ENCODE measurements at places on chromosomes 3 and 15. TPM values are rescaled to one million over a fixed set of nuclear protein-coding genes. Genes with fewer than 3 reads are reported as not detected.

DNA sequence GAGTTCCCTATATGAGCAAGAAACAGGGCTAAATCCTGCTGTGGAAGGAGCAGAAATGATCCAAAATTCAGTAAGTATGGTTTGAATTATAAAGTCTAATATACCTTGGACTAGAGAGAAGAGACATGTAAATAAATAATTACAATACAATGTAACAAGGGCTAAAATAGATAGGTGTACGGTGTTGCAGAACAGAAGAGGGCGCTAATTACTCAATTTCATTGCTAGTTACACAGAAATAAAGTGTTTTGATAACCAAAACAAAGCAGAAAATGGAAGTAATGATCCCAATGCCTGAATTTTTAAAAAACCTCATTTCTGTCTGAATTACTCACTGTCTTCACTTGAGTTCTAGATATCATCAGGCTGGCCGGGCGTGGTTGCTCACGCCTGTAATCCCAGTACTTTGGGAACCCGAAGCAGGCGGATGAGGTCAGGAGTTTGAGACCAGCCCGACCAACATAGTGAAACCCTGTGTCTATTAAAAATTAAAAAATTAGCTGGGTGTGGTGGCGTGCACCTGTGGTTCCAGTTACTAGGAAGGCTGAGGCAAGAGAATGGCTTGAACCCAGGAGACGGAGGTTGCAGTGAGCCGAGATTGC is 8.3 kb upstream of the PLCH1 start:
- no peak for DNase-seq
- peaks cover 11% of the 10 kb centered on the region for H3K4me1 ChIP-seq
- no peak overlapping the region for H3K27ac ChIP-seq
- no peaks in the 10 kb centered on the region for H3K27me3 ChIP-seq

The BAHD1 gene
- total RNA-seq = 30.1 TPM

The TMA7 gene
- total RNA-seq = 329 TPM

- H3K4me1 ChIP-seq = peaks cover 2% of the 10 kb centered on the region
- H3K36me3 ChIP-seq = no peaks in the 10 kb centered on the region
- DNase-seq = no peak
These were observed 472.8 kb downstream of the ZIC1 start for GRCh38 chr3:147881933-147882332.

DNA sequence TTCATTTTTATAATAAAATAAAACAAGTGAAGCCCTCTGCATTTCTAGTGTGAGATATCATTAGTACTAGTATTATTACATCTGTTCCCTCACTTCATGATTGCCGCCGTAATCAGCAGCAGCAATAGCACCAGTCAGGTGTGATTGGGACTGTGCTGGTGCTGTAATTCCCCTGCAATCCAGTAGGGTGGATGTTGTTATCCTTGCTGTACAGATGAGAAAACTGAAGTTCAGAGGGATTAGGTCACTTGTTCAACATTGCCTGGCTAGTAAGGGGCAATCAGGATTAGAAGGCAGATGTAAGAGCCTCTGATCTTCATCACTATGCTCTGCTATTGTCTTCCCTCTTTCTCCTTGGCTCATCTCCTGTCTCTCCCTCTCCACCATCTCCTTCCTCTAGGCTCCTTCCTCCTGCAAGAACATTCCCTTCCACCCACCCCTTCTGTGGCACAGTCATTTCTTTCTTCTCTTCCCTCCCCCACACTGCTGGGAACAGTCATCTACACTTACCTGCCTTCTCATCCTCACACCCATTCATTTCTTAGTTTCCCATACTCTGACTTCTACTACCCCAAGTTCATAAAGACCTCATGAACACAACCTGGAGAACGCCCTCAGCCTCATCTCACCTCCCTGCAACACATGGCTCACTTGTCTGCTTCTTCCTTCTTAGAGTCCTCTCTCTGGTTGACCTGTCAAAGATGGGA is 29.7 kb downstream of the CRYGS start:
- H3K36me3 ChIP-seq = no peaks in the 10 kb centered on the region
- H3K4me3 ChIP-seq = no peak overlapping the region
- no peak overlapping the region for H3K27ac ChIP-seq
- H3K27me3 ChIP-seq = no peaks in the 10 kb centered on the region

- H3K4me3 ChIP-seq = no peak overlapping the region
- peak; percentile 80 for DNase-seq
- no peaks in the 10 kb centered on the region for H3K36me3 ChIP-seq
- no peaks in the 10 kb centered on the region for H3K27me3 ChIP-seq
- no peaks in the 10 kb centered on the region for H3K4me1 ChIP-seq
These were observed 36.2 kb upstream of the COL6A6 start for GRCh38 chr3:130480736-130481135.

- H3K4me3 ChIP-seq = no peak overlapping the region
- peaks cover 10% of the 10 kb centered on the region for H3K4me1 ChIP-seq
These were observed 5.4 kb downstream of the NDUFB4 start for GRCh38 chr3:120601554-120601953.

- no peaks in the 10 kb centered on the region for H3K4me1 ChIP-seq
- no peak for DNase-seq
- no peak overlapping the region for H3K27ac ChIP-seq
- no peaks in the 10 kb centered on the region for H3K27me3 ChIP-seq
These were observed 11.5 kb upstream of the PCSK6 start for GRCh38 chr15:101500865-101501551.

- H3K4me3 ChIP-seq = no peak overlapping the region
- no peaks in the 10 kb centered on the region for H3K4me1 ChIP-seq
- H3K27me3 ChIP-seq = peaks cover 10% of the 10 kb centered on the region
- no peaks in the 10 kb centered on the region for H3K36me3 ChIP-seq
These were observed 17.2 kb downstream of the TNFAIP8L3 start for GRCh38 chr15:51077221-51078153.

DNA sequence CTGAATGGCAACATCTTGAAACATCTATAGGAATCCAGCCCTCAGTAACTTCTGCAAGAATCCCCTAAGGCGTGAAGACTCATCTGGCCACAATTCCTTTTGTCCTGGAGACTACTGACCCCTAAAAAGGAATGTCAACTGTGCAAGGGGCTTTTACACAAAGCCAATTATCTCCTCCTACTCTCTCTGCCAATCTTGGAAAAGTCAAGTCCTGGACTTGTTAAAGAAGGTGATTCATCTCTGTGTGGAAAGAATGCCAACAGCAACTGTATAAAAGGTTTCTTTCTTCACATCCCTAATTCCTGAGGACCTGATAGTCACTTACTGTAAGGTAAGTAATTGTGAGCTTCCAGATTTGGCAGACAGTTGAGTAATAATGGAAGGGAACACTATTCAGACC is 22.3 kb downstream of the THRB start:
- H3K27me3 ChIP-seq = no peaks in the 10 kb centered on the region
- H3K27ac ChIP-seq = no peak overlapping the region
- H3K36me3 ChIP-seq = no peaks in the 10 kb centered on the region
- DNase-seq = no peak
- H3K4me1 ChIP-seq = peaks cover 2% of the 10 kb centered on the region

GRCh38 chr3:172591125-172591605 is 67.9 kb upstream of the TNFSF10 start:
- no peak overlapping the region for H3K27ac ChIP-seq
- peaks cover 2% of the 10 kb centered on the region for H3K4me1 ChIP-seq
- H3K4me3 ChIP-seq = no peak overlapping the region

GRCh38 chr15:69749797-69750196 is 297.2 kb downstream of the RPLP1 start:
- no peaks in the 10 kb centered on the region for H3K36me3 ChIP-seq
- no peak overlapping the region for H3K4me3 ChIP-seq
- H3K27me3 ChIP-seq = no peaks in the 10 kb centered on the region
- no peak for DNase-seq

The FBLN2 gene
- 86.1 TPM for total RNA-seq

- H3K27ac ChIP-seq = no peak overlapping the region
- DNase-seq = no peak
- H3K36me3 ChIP-seq = no peaks in the 10 kb centered on the region
- no peaks in the 10 kb centered on the region for H3K27me3 ChIP-seq
- H3K4me3 ChIP-seq = no peak overlapping the region
These were observed 42.2 kb upstream of the ZBTB38 start for GRCh38 chr3:141326123-141326522.

- no peaks in the 10 kb centered on the region for H3K27me3 ChIP-seq
- H3K4me1 ChIP-seq = peaks cover 17% of the 10 kb centered on the region
- no peak overlapping the region for H3K27ac ChIP-seq
- H3K36me3 ChIP-seq = no peaks in the 10 kb centered on the region
- no peak for DNase-seq
- no peak overlapping the region for H3K4me3 ChIP-seq
These were observed 93.2 kb downstream of the PLCH1 start for GRCh38 chr3:155651489-155652218.

DNA sequence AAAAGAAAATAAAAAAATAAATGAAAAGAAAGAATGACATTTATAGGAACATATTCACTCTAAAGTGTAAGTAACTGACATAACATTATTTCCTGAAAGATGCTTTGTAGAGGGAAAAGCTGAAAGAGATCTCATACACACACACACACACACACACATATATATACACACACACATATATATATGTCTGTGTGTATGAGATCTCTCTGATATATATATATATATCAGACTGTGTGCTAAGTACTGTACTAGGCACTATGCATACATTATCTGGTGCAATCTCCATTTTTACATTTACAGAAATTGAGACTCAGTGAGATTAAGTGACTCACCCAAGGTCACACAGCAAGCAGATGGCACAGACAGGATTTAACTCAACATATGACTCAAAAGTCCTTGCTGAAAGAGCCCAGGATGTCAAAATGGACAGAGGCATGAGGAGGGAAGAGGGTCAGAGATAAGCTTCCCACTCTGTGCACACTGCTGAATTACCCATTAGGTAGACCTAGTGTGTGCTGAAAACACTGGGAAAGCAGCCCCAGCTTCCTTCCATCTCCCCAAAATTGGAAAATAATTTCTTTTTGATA is 15.0 kb downstream of the BHLHE40 start:
- peak; percentile 22 for DNase-seq
- H3K4me3 ChIP-seq = no peak overlapping the region
- H3K27ac ChIP-seq = no peak overlapping the region
- no peaks in the 10 kb centered on the region for H3K27me3 ChIP-seq
- peaks cover 18% of the 10 kb centered on the region for H3K4me1 ChIP-seq

DNA sequence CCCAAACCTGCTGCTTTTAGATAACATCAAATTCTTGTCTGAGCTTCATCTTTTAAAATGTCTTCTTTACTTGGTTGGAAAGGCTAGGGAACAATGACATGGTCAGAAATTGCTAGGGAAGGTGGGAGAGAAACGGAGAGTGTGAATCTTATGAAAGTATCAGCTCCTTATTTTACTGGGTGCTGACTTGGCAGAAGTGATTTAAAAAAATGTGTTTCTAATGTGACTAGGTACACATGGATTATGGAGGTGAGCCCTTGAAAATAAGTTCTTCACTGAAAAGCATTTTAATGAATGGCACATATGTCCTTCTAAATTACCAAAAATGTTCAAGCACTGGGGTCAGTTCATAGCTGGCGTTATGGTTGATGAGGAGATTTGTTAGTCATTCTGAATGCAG is 54.0 kb upstream of the PPARG start:
- H3K36me3 ChIP-seq = no peaks in the 10 kb centered on the region
- no peak overlapping the region for H3K4me3 ChIP-seq
- H3K4me1 ChIP-seq = peaks cover 3% of the 10 kb centered on the region
- no peak for DNase-seq
- H3K27me3 ChIP-seq = no peaks in the 10 kb centered on the region

- H3K36me3 ChIP-seq = no peaks in the 10 kb centered on the region
- no peaks in the 10 kb centered on the region for H3K27me3 ChIP-seq
- H3K4me3 ChIP-seq = no peak overlapping the region
- no peak for DNase-seq
These were observed 224.3 kb upstream of the P2RY1 start for GRCh38 chr3:152610622-152611021.

The GRAMD2A gene
- 2.0 TPM for total RNA-seq

DNA sequence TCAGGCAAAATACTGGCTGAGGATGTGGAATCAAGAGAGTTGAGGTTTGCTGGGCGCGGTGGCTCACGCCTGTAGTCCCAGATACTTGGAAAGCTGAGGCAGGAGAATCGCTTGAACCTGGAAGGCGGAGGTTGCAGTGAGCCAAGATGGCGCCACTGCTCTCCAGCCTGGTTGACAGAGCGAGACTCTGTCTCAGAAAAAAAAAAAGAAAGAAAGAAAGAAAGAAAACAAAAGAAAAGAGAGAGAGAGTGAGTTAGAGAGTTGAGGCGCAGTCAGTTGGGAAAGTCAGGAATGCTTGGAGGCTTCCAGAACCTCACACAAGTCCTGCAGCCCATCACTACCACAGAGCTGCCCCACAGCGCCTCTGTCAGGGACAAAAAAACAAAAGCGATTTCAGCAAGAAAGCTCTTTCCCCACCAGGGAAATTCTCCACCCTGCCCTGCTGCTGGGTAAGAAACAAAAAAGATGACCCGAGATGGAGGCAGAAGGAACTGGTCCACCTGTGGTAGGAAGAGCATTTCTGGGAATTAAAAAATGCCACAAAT is 13.8 kb downstream of the HDC start:
- no peak overlapping the region for H3K4me3 ChIP-seq
- H3K27ac ChIP-seq = no peak overlapping the region
- DNase-seq = peak; percentile 56
- H3K36me3 ChIP-seq = no peaks in the 10 kb centered on the region

- H3K36me3 ChIP-seq = no peaks in the 10 kb centered on the region
- no peak overlapping the region for H3K4me3 ChIP-seq
- no peak for DNase-seq
- H3K4me1 ChIP-seq = no peaks in the 10 kb centered on the region
- no peak overlapping the region for H3K27ac ChIP-seq
These were observed 325.2 kb upstream of the MEIS2 start for GRCh38 chr15:37425541-37425940.

The POTEB3 gene
- not detected for total RNA-seq

- H3K4me1 ChIP-seq = no peaks in the 10 kb centered on the region
- H3K27me3 ChIP-seq = no peaks in the 10 kb centered on the region
- H3K36me3 ChIP-seq = no peaks in the 10 kb centered on the region
- no peak overlapping the region for H3K4me3 ChIP-seq
- H3K27ac ChIP-seq = no peak overlapping the region
These were observed 91.2 kb upstream of the NAALADL2 start for GRCh38 chr3:174767853-174768382.

GRCh38 chr3:126344380-126345041 is 12.7 kb downstream of the KLF15 start:
- no peaks in the 10 kb centered on the region for H3K27me3 ChIP-seq
- H3K27ac ChIP-seq = no peak overlapping the region
- no peak overlapping the region for H3K4me3 ChIP-seq
- H3K36me3 ChIP-seq = no peaks in the 10 kb centered on the region
- no peaks in the 10 kb centered on the region for H3K4me1 ChIP-seq

DNA sequence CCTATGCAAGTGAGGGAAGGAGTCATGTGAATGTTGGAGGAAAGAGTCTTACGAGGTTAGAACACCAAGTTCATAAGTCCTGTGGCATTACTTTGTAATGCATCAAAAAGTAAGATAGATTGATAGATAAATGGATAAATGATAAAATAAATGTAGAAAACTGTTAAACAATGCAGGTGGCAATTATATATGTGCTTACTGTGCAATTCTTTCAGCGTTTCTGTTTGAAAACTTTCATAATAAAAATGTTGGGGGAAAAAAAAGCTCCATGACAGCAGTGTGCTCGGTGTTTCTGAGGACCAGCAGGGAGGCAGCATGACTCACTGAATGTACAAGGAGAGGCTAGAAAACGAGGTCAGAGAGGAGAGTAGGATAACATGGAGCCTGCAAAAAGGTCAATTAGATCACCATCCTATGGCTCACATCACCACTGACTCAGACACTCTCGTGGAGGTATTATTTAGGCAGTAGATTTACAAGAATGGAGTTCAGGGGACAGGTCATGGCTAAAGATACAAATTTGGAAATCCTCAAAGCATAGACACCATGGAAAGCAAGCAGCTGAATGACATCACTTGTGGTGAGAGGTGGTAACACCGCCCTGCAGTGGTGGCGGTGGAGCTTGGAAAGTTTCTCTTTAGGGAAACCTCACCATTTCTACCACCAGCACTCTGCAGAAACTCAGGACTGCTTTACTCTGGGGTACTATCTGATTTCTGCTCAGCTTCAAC is 219.8 kb downstream of the CTNNB1 start:
- H3K4me3 ChIP-seq = no peak overlapping the region
- no peaks in the 10 kb centered on the region for H3K4me1 ChIP-seq
- peak; percentile 63 for DNase-seq
- H3K36me3 ChIP-seq = no peaks in the 10 kb centered on the region
- no peaks in the 10 kb centered on the region for H3K27me3 ChIP-seq

Measured in endodermal cell (in vitro differentiated cells).